Prostate gland (tissue), 2 donors: ENCODE measurements at places on chromosomes 3 and 15.

- DNase-seq, result peak; percentile 51
Measured at GRCh38 chr3:32106929-32107362, 526 bp downstream of the GPD1L start.

GRCh38 chr3:178486903-178487302 lies 49.3 kb upstream of the KCNMB2 start:
- DNase-seq, result no peak

GRCh38 chr3:33441225-33441976 lies 1.2 kb upstream of the UBP1 start:
- DNase-seq, result peak; percentile 40

- no peak for DNase-seq
Measured at GRCh38 chr3:111278959-111279358, 207.3 kb downstream of the NECTIN3 start.

GRCh38 chr3:192864941-192865340 lies 52.7 kb downstream of the MB21D2 start:
- DNase-seq, result no peak

DNA sequence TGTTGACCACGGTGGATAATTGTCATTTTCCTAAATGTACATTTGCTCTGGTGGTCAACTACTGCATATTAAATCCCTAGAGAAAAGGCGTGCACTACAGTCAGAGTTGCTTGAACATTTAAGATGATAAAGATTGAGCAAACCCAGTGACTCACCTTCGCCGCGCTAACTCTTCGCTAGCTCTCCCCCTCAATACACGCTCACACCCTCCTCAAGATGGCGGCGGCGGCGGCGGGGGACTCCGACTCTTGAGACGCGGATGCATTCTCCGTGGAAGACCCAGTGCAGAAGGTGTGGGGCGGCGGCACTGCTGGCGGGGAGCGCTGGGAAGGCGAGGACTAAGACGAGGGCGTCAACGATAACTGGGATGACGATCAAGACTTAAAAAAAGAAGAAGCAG lies 79.8 kb upstream of the PFN2 start:
- DNase-seq, result no peak

DNA sequence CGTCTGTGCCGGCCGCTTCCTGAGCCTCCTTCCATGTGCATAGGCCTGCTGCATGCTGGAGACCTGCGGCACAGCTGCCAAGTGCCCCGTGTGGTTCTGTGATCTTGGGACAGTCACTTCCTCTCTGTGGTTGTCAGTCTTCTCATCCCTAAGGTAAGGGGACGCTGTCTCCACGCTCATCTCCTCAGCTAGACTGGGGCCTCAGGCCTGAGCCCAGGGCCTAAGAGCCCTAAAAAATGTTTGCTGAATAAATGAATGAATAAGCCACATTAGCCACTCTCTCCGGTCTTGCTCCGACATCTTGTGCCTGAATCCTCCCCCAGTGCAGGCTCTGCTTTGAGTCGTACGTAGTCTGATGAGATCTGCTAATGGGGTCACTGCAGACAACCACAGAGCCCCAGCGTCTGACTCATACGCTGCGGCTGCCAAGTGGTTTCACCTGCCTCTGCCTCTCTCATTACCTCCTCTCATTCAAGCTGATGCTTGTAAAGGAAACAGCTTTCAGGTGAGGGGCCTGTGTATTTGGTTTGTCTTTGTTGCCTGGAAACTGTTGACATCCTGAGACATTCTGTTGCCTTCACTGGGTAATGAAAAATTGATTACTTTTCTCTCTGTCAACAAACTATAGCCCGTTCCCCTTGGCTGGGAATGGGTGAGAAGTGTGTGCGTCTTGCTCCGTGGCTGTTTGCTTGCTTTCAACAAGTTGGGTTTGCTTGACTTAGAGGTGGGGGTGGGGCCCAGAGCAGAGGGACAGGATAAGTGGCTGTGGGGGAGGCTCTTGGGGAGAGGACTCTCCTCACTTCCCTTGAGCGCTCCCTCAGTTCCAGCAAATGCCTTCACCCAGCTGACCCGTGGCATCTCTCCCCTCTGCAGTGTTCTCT lies 15.9 kb downstream of the RPLP1 start:
- DNase-seq, result peak; percentile 70

DNA sequence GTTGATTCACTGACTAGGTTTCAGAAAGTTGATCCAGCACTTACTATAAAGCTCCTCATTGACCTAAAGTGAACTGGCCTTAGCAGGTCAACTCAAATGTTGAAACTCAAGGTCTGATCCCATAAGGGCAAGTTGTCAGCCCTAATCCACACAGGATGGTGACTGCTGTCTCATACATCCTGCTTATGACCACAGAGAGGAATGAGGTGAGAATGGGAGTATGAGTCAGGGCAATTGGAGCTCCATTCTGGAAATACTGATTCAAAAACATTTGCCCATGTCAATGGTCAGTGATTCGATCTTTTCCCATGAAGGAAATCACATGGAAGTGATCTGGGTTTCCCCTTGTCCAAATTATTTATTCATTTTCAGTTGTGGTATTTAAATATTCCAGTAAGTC lies 78.7 kb downstream of the ZNF385D start:
- DNase-seq, result no peak

DNA sequence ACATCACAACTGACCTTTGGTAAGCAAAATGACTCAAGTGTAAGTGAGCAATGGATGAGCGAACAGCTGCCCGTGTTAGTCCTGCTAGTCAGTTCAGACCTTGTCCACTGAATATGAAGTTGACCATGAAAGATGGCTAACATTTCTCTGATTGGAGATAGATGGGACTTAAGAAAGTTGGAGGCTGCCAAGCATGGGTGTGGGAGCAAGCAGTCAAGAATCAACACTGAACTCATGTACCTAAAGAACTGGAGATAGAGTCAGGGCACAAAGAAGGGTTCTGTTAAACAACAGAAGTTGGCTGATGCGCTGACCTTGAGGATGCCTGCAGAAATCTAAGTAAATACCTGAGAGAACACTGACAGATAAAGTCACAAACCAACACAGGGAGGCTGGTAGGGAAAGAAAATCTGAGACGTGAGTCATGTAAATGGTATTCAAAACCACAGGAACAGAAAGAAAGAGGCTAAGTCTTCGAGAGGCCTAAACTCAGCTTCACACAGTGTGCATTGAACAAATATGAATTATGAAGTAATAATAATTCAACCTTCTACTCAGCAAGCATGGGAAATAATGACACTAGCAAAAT lies 30.7 kb upstream of the ANPEP start:
- no peak for DNase-seq
